ENCODE measurements at places on chromosomes 7 and 10. TPM values are rescaled to one million over a fixed set of nuclear protein-coding genes. Genes with fewer than 3 reads are reported as not detected.

GRCh38 chr10:13759168-13759567, 172.4 kb downstream of the PRPF18 start:
- no peak for DNase-seq

The CAMK2G gene
- 9.3 TPM for total RNA-seq

DNA sequence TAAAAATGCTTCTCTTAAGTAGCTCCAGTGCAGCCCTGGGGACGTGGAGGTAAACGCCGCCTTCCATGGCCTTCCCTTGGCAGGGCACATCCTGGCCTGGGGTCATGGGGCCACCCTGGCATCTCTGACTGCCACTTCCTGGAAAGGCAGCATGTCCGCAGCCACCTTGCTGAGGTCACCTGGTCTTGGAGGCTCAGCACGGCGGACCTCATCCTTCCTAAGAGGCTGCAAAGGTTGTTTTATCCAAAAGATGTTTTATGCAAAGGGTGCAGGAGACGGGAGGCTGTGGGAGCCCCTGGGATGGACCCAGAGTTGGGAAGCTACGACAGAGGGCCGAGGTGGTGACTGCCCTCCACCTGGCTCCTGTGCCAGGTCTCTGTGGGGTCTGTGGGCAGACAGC, 106.0 kb downstream of the TCERG1L start:
- no peak for DNase-seq

DNA sequence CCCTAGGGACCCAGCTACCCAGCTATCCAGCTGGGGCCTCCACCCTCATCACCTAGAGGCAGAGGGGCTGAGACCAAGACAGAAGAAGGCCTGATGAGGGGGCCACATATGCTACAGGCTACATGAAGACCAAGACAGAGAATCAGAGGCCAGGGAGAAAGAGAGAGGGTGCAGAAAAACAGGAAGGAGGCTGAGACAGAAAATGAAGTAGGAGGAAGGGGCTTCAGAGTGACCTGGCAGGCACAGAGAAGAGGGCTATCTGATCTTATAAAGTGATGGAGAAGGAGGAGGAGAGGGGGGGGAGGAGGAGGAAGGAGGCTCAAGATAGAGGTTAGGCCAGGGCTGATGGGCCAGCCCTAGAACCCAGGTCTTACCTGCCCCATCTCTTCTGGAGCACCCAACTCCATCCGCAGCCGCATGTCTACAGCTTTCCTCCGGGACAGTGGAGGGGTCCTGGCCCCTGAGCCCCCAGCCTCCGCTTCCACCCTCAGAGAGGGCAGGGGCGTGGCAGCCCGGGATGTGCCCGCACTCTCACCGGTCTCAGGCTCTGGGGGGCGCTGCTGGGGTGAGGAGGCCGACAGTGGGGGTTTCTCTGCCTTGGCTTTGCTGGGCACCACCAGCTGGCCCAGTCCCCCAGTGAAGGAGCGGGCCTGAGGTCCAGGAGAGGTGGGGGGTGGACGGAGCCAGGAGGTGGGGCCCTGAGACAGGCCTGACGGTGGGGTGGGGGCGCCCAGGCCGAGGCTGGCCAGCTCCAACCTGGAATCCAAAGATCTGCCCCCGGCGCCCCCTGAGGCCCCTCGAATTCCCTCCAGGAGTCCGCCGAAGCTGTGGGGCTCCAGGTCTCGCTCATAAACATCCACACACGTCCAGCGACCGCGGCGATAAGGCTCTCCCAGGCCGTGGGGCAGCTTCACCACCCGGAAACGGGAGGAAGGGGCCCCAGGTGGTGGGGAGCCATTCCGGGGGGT, 1.8 kb downstream of the TSC22D4 start:
- peak; percentile 78 for DNase-seq

DNA sequence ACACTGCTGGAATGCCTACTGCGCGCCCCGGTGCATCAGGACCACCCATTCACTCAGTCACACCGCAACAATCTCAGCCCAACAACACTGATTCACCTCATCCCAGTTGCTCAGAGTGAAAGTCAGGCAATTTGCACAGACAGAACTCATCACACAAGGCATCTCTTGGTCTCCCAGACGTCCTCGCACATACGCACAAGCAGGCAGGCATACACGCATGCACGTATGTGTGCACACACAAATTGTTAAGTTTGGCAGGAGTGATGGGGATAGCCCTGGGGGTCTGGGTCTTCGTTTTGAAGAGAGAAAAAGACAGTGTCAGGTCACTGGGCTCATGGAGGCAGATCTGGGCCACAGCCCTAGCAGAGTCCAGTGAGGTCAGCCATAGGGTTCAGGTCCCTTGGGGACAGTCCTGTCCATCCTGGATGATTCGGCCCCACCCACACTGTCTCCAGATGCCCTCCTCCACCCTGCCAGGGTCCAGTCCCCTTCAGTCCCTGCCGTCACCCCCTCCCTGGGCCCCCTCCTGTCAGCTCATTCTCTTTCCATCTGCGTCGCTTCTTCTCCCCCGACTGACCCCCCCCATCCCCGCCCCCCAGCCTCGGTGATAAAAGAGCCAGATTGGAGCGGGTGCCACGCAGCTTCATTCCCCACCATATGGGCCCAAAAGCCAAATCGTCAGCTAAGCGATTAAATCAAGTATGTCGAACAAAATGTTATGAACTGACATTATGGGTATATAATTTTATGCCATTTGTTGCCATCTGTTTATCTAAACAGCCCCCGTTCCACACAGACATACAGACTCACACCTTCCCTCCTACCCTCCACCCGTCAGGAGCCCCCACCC, 48.5 kb upstream of the SLF2 start:
- no peak for DNase-seq

- no peak for DNase-seq
These were observed 41.8 kb downstream of the APBB1IP start for GRCh38 chr10:26479766-26480492.

The OPN4 gene
- not detected for total RNA-seq

- DNase-seq, result no peak
These were observed 72.0 kb upstream of the ANK3 start for GRCh38 chr10:60461688-60462087.

- DNase-seq, result no peak
These were observed 120.5 kb downstream of the GALNT11 start for GRCh38 chr7:152145853-152146466.

DNA sequence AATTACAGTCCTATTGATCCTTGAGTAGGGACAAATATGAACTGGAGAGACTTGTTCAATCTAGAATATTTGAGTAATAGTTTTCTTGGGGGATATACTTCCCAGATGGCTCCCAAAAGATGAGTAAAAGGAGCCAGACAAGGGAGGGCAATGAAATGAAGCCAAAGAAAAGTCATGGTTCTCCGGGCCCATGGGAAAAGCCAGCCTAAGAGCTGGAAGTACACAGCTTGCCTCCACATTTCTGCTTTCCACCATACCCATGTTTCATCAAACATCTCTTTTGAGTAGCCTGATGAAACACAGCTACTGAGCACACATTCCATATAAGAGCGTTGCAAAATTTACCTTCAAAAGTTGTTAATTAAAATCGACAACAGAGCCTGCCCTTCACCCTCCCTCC, 535.0 kb upstream of the FZD8 start:
- DNase-seq, result no peak

DNA sequence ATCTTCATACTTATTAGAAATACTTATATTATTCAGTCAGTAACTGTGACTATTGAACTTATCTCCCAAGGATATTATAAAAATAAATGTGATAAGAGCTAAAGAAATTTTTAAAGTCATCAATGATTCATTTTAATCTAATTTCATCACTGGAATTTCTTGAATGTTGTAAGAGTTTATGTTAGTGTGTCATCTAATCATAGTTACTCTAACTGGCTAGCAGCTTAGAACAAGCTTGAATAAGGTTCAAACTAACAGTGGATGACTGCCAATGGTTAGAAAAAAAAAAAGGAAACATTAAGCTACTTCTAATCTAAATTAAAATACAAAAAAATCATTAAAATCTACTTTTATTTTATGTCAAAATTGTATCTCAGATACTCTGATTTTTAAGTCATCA, 1066.3 kb downstream of the CNTNAP2 start:
- DNase-seq, result no peak

DNA sequence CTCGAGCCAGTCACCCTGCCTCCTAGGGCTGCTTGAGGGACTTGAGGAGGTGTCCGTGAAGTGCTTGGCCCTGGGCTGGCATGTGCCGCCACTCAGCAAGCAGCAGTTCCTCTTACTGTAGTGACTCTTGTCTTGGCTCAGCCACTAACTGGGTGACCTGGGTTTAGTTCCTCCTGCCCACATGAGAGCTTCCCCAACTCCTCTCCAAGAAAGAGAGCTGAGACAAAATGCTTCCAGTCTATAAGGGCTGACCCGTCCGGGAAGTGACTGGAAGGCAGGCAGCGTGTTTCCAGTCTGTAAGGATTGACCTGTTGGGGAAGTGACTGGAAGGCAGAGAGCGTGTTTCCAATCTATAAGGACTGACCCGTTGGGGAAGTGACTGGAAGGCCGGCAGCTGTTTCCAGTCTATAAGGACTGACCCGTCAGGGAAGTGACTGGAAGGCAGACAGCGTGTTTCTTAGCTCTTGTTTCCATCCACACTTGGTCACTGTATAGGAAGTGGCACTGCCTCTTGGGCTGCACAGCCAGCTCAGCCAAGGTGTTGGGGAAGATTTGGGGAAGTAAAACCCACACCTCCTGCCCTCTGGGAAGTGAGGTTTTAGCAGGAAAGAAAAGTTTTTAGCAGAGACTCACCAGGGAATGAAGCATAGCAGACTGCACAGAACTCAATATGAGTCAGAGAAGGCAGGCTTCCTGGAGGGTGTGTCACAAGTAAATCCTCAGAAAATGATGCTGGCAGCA, 53.3 kb upstream of the PPIF start:
- DNase-seq, result no peak

DNA sequence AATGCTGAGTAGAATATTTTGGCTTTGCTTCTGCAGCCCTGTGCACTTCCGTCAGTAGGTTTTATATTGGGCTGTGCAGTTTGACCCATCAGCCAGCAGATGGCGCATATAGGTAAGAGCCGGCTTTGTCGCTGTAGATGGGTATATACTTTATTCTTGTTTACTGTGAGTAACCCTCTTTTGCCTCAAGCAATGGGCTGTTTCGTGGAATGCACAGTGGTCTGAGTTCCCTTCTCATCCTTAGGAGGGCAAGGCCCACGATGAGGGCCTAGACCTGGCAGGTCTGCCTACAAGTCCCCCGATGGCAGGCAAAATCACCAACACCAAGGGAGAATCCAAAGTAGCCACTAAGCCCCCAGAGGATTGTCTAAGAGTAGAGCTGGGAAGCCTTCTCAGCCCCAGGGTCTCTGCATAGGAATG, 1002.9 kb upstream of the KCND2 start:
- DNase-seq, result peak; percentile 41

GRCh38 chr10:75208181-75208580, 2.4 kb upstream of the VDAC2 start:
- no peak for DNase-seq

DNA sequence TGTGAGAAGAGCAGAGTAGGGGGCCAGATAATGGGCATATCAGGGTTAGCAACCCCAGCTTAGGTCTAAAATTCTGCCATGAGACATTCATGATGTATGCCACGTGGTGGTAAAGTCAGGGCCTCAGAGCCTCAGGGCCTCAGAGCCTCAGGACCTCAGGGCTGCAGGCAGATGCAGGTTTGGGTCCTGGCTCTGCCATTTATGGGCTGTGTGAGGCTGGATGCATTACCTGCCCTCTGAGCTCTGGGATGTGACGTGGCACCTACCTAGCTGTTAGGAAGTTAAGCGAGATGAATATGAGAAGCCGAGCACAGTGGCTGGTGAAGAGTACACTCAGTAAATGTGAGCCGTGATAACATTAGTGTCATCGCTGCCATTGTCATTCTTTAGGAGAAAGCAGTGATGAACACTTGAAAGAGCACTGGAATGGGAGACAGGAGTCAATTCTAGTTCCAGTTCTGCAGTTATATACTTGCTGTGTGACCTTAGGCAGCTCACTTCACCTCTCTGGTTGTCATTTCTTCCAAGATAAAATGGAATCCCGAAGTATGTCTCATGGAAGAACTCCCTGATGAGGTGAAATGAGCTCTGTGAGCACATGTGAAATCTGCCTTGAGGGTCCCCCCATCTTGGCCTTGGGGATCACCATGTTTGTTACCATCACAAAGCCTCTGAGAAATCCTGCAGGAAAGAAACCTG, 127.2 kb downstream of the SH3PXD2A start:
- no peak for DNase-seq

DNA sequence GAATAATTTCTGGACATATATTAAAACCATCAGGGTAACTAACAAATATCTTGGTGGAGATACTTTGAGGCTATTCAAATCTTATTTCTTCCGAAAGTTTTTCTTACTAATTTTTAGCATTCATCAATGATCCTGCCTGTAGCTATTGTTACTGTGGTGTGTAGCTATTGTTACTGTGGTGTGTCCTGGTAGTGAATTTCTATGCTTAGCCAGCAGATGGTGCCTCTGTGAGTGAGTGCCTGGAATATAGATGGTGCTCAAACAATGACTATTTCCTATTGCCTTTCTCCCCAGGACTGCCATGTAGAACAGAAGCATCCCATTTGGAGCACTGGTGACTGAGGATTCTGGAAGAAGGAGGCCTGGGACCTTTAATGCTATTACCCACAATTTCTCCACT, 245.7 kb downstream of the CCSER2 start:
- no peak for DNase-seq

- DNase-seq, result no peak
These were observed 196.9 kb downstream of the CCSER2 start for GRCh38 chr10:84525120-84525806.

- DNase-seq, result no peak
These were observed 133.8 kb downstream of the TCERG1L start for GRCh38 chr10:131177431-131178327.

DNA sequence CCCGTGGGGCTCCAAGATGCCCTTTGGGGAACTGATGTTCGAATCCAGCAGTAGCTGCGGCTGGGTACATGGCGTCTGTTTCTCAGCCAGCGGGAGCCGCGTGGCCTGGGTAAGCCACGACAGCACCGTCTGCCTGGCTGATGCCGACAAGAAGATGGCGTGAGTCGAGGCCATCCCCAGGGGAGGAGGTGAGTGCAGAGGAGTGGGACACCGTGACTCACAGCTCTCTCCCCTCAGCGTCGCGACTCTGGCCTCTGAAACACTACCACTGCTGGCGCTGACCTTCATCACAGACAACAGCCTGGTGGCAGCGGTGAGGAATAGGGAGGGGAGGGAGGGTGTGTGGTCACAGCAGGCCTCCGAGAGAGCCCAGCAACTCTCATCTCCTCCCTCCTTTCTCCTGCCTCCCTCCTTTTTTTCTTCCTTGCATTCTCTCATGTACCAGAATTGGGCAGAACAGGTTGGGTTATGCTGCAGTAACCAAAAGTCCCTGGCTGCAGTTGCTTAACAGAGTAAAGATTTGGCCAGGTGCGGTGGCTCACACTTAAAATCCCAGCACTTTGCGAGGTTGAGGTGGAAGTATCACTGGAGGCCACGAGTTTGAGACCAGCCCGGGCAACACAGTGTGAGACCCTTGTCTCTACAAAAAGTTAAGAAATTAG, 16.5 kb downstream of the ARPC1B start:
- DNase-seq, result no peak

The XRCC2 gene
- 0.33 TPM for total RNA-seq

GRCh38 chr7:45687721-45688120, 113.6 kb downstream of the ADCY1 start:
- DNase-seq, result peak; percentile 29

The HOXA3 gene
- total RNA-seq, result 0.17 TPM

The SVIL gene
- 26.0 TPM for total RNA-seq

The CYP26C1 gene
- 0.09 TPM for total RNA-seq
